HCEC 1CT (cell line): ENCODE measurements at places on chromosomes 12 and 14.

- no peak for DNase-seq
Observed at GRCh38 chr12:8499616-8500015, 13.7 kb upstream of the CLEC4D start.

DNA sequence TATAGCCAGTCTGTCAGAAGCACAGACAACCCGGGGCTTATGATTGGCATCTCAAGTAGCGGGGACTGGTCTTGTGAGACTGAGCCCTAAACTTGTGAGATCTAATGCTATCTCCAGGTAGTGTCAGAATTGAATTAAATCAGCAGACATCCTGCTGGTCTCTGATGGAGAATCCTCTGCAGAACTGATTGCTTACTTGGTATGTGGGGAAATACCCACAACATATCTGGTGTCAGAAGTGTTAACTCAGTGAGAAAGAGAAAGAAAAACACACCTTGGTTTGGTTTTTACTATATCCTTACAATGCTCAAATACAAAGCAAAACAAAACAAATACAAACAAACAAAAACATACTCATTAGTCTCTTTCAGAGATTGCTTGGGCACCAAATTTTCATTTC is 10.0 kb downstream of the SEL1L start:
- no peak for DNase-seq

DNA sequence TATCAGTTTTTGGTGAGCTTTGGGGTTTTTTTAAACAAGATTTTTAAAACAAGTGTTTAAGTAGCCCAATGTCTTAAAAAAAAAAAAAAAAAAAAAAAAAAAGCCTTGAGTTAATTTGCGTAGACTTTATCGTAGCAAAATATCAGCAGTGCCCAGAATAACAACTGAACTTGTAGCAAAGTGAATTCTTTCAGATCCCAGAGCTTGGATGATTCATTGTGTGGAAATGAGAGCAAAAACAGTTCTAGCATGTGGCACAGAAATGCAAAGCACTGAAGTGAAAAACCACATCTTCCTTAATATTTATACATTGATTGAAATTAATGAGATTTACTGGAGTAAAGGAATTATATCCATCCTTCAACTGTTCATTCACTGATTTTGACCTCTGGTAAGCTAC is 258.1 kb downstream of the EGLN3 start:
- no peak for DNase-seq

DNA sequence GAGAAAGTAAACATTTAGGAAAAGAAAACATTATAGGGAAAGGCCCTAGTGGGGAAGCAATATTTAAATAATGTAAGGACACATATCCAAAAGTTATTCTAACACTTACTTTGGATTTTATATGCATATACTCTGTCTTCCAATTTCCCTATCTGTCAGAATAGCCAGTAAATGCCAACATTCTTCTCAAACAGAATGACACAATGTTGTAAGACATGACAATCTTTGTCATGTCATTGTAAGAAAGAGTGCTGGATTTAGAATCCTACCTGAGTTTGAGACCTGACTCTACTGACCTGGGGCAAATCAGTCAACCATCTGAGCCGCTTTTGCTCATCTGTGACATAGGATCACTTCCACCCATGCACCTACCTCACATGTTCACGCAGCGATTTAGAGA is 198.3 kb downstream of the PHLDA1 start:
- no peak for DNase-seq

- peak; percentile 80 for DNase-seq
Observed at GRCh38 chr14:92503756-92504491, 9.7 kb upstream of the RIN3 start.

GRCh38 chr14:24843494-24843893 is 206.5 kb downstream of the STXBP6 start:
- no peak for DNase-seq

- no peak for DNase-seq
Observed at GRCh38 chr12:94282675-94283074, 134.3 kb downstream of the PLXNC1 start.

GRCh38 chr12:120075034-120075616 is 41.4 kb downstream of the RAB35 start:
- no peak for DNase-seq

DNA sequence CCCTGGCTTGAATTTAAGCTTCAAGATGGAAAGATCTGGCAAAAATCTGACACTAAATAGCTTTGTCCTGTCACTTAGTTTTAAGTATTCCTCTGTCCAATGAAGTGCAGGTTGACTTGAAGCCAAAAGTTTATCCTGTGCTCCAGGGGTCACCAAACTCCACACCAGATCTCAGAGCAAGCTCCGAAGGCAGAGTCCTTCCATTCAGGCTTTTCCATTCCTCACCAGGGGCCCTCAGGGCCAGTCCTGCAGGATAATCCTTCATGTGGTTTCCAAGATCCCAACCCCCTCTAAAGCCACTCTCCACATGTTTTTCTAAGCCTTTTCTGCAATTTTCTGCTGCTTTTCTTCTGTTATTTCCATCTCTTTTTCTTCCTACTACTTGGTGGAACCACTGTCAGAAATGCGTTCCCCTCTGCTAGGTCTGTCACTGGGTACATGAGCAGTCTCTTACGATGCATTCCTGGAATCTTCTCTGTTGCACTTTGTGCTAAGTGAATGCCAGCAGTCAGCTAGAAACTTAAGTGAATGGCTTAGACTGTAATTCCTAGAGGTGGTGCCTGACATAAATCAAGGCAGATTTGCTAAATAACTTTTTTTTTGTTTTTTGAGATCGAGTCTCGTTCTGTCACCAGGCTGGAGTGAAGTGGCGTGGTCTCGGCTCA is 251.4 kb downstream of the MSRB3 start:
- no peak for DNase-seq
